ENCODE measurements at places on chromosomes 5 and 9.

- DNase-seq, result no peak
These were observed 122.3 kb downstream of the EFNA5 start for GRCh38 chr5:107548477-107548876.

GRCh38 chr5:113608113-113608596 lies 94.7 kb downstream of the YTHDC2 start:
- DNase-seq, result no peak

DNA sequence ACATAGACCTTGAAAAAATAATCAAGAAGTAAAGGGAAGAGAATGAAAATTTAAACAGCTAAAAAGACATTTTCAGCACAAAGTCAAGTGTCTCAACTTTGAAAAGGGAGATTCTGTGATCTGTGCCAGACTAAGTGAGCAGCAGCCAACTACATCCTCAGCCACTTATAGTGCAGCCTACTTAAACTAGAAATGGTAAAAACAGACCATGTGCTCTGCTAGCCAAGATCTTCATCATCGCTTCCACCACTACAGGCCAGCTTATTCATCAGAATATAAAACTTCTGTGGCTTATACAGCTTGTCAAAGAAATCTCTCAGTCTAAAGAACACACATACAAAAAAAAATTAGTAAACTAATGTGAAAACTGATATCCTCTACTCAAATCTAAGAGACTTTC lies 63.5 kb downstream of the CEMIP2 start:
- DNase-seq, result no peak

DNA sequence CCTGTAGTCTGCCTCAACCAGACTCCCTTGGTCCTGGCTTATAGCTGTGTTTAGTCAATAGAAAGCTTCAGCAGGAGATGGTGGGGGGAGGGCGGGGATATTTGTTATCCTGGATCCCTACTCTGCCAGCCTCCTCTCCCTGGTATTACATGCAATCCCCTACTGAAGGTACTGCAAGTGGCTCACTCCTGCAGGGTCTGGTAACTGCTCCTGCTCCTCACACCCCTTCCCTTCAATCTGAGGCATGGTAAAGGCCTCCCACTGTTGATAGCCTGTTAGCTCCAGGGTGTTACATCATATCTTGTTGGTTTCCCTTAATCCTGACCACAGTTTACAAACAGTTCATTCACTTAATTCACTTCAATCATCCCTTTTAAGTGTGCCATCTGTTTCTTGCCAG lies 137.5 kb downstream of the AP3B1 start:
- no peak for DNase-seq

GRCh38 chr9:73548201-73548600 lies 396.5 kb downstream of the ANXA1 start:
- DNase-seq, result no peak

- DNase-seq, result no peak
These were observed 61.9 kb upstream of the ELL2 start for GRCh38 chr5:96023518-96023917.

Data from stimulated activated CD8-positive, alpha-beta memory T cell treated with anti-CD3 and anti-CD28 coated beads, Interleukin-4, amount 100 ng/mL, for 4 hours (primary cell).